ENCODE measurements at places on chromosomes 7 and 10. TPM values are rescaled to one million over a fixed set of nuclear protein-coding genes. Genes with fewer than 3 reads are reported as not detected.

GRCh38 chr7:77415476-77415822 is 700 bp downstream of the GSAP start:
- no peak for DNase-seq

DNA sequence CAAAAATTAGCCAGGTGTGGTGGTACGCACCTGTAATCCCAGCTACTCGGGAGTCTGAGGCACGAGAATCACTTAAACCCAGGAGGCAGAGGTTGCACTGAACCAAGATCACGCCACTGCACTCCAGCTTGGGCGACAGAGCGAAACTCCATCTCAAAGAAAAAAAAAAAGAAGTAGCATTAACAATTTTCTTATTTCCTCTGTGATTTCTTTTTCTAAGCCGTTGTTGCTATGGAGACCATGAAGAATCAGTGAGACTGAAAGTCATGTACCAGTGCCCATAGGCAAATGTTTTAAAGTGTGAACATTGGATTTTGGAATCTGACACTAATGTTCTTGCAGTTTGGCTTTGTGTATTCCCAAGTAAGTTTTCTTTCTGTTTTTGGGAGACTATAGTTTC is 18.4 kb upstream of the MAP3K8 start:
- DNase-seq, result no peak

DNA sequence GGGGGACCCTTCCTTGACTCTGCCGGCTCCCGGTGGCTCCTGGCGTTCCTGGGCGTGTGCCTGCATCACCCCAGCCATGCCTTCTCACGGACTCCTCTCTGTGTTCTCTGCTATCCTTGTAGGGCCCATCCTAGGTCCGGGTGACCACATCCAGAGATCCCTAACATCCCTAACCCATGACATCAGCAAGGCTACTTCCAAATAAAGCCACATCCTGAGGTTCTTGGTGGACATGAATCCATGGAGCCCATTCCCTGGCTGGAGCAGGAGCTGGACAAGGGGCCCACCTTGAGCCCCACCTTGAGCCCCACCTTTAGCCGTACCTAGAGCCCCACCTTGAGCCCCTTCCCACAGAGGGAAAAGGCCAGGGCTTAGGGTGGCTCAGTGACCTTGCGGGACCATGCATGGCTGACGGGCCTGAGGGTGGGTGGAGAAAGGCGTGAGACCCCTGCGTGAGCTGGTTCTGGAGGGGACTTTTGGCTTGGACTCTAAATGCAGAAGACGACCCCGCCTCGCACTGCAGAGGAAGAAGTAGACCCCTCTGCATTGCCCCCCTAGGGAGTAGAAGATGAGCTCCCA is 58.5 kb upstream of the INPP5A start:
- no peak for DNase-seq

GRCh38 chr10:66505003-66505657 is 420.7 kb upstream of the LRRTM3 start:
- DNase-seq, result no peak

- DNase-seq, result no peak
Measured at GRCh38 chr7:96174812-96175211, 147.1 kb downstream of the SLC25A13 start.

GRCh38 chr7:30323006-30323355 is 38.6 kb downstream of the ZNRF2 start:
- DNase-seq, result no peak

DNA sequence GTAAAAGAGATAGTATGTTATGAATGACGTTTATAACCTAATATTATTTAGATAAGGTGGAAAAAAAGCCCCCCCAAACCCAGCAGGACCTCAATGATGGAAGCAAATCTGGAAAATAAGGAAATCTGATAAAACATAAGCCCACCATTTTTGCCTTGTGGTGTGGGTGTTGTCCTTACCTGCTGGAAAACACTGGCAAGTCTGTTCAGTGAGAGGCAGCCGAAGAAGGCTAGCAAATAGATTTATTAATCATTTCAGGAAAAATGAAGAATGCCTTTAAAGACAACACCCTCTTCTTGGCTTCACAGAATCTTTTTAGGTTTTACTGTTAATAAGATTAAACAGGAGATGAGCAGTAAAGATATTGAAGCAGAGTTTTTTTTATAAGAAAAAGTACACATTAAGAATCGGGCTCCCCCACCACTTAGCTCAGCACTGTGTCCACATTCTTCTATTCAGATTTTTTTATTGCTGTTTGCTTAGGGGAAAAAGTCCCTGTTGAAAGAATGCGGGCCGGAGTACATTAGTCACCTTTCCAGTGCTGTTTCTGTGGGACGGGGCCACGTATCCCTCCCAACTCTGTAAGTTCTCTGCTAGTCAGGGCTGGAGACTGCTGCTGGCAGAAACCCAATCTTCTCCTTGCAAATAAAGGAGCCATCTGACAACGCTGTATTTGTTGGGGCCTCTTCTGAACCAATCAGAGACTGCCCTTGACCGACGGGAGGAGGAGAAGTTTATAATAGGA is 104.1 kb downstream of the EVX1 start:
- no peak for DNase-seq

GRCh38 chr10:69957886-69958555 is 94.6 kb upstream of the MACROH2A2 start:
- DNase-seq, result no peak

DNA sequence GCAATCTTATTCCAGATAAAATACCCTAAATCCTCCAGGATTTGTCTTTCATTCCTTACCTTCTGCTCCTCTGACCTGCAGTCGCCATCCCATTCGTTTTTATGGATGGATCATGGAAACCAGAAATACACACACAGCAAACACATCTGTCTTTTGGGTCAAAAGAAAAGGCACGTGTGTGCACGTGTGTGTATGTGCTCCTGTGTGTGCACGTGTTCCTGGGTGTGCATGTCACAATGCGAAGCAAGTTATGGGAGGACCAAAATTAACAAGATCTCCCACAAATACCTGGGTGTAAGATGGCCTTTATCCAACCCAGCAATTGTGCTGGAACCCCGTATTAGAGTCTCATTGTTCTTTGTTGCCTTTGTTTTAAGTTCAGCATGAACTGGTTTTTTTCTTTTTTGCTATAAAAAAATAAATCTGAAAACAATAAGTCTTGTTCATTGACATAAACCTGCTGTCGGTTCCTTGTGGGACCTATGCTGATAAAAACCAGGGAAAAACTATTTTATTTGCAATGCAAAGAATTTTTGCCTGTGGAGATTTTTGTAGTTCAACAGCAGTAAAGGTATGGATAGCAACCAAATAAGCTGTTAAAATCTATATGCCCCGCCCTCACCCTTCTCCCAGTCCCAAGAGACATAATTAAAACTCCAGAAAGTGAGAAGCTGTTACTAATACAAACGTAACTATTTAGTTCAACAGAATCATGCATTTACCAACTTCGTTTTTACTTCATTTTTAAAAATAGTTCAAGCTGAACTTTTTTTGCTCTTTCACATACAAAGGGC is 229.6 kb downstream of the CREB5 start:
- no peak for DNase-seq

GRCh38 chr7:138089080-138089901 is 13.0 kb downstream of the AKR1D1 start:
- DNase-seq, result no peak

DNA sequence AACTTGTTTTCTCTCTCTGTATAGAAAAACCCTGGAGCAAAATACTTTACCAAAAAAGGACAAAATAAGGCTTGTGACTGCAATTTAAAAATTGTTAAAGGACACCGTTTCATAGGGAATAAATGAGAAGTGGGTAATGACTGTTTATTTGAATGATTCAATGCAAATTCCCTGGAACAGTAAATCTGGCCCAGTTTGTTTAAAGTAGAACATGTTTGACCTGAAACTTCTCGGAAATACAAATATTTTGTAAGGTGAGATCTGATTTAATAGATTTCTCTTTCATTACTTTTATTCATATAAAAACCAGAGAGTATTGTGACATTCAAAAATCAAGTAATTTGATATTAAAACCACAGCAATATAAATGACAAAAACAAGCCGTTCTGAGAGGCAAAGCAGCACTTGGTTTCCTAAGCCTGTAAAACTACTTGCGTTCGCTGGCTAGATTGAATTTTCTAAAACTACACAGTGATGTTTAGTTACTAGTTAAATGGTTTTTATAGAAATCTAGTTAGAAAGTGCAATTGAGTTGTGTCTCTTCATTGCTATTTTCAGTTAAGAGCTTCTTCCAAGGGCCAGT is 76.8 kb upstream of the PITRM1 start:
- DNase-seq, result no peak

- DNase-seq, result no peak
Measured at GRCh38 chr7:132511387-132511786, 64.9 kb downstream of the PLXNA4 start.

- DNase-seq, result peak; percentile 78
Measured at GRCh38 chr10:70540089-70540788, 61.7 kb downstream of the PALD1 start.

DNA sequence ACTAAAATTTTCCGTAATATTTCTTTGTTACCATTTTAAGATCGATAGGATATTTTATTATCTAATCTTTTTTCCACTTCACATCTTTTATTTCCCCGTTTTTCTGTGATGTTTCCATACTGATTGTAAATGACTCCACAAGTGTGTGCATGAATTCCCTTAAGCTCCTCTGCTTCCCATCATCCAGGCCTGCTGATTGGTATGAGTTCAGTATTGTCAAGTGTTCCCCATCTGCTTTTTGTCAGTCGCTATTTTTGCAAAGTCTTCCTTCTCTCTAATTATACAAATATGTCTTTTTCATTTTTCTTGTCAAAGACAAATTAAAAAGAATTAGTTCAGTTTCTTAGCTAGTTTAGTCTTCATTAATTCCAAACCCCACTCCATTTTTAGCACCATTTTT is 184.7 kb downstream of the EXOC4 start:
- no peak for DNase-seq

DNA sequence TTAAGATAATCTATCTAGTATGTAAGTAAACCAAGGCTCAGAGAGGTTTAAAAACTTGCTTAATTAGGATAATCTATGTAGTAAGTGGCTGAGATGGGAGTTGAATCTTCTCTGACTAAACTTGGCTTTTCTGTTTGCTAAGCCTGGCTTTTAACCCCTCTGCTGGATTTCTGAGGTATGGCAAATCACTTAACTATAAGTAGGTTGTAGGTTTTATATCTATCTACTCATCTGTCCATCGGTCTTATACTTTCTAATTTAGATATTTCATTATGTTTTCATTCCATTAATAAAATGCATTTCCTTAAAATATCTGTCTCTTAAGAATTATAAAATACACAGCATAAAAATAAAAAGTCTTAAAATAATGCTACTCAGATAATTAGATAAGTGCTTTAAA is 59.4 kb downstream of the ST7 start:
- no peak for DNase-seq

DNA sequence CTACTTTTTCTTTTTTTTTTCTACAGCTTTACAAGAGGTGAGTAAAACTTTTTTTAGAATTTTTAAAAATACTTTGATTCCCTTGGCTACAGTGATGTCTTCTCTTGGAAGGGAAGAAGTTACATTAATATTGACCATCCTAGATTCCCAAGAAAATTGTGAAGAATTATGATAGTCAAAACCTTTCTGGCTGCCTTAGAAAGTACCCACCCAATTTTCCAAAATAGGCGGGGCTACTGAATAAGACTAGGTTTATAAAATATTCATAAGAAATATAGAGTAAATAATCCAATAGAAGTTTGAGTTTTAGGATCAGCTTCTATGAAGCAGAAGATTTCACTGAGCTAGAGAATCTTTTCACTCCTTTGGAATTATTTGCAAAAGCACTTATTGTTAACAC is 3.0 kb downstream of the COL1A2 start:
- no peak for DNase-seq

DNA sequence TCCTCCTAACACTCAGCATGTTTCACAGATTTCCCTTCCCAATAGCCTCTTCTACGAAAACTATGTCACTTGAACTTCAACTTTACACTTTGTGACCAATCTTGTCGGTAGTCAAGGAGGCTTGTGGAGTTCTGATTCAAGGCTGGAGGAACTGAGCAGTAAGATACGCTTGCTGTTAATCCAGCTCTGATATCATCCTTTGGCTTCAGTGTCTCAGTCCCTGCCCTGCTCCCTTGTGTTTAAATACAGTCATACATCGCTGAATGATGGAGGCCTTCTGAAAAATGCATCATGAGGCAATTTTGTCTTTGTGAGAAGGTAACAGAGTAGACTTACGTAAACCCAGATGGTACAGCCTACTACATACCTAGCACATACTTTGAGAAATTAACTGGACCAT is 173.6 kb downstream of the RNF133 start:
- no peak for DNase-seq

- no peak for DNase-seq
Measured at GRCh38 chr7:109387530-109387929, 817.9 kb downstream of the DNAJB9 start.

GRCh38 chr7:20030417-20030816 is 186.8 kb downstream of the MACC1 start:
- no peak for DNase-seq

DNA sequence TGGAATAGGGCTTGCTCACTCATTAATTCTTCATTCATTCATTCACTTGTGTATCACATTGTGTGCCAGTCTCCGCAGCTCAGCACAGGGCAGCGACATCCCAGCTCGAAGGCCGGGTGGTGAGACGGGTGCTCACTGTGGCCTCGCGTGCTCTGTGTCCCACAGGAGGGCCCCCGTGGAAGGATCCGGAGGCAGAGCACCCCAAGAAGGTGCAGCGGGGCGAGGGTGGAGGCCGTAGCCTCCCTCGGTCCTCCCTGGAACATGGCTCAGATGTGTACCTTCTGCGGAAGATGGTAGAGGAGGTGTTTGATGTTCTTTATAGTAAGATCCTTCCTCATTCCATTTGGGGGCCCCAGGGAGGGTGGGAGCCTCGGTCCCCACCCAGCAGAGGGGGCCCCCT is 61.6 kb downstream of the GTF2IRD1 start:
- no peak for DNase-seq

- no peak for DNase-seq
Measured at GRCh38 chr7:19713676-19714075, 4.8 kb upstream of the POLR1F start.

DNA sequence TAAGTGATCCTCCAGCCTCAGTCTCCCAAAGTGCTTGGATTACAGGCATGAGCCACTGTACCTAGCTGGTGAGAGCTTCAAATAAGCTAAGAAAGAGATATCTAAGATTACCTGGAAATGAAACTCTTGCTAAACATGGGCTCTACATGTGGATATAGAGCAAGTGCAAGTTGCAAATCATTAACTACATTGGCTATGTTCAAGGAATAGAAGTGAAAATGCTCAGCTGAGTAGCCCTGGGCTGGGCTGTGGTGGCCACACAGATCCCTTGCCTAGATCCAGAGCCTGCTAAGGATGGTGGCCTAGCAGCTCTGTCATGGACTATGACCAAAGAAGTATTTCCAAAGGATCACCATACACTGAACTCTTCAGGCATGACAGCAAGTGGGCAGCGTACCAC is 209.3 kb downstream of the PLXNA4 start:
- DNase-seq, result no peak

- DNase-seq, result no peak
Measured at GRCh38 chr10:79463578-79464496, 18.4 kb upstream of the ZCCHC24 start.

CALML3 gene
- polyA plus RNA-seq, result not detected

FAM185A gene
- polyA plus RNA-seq, result 5.2 TPM

KNDC1 gene
- 7.5 TPM for polyA plus RNA-seq

SMARCD3 gene
- polyA plus RNA-seq, result 5.6 TPM

NEUROG3 gene
- polyA plus RNA-seq, result 0.55 TPM

SPDYE1 gene
- polyA plus RNA-seq, result not detected

SLC29A4 gene
- polyA plus RNA-seq, result 15.1 TPM

APBB1IP gene
- 0.02 TPM for polyA plus RNA-seq
